ENCODE measurements at places on chromosomes 5 and 9.

GRCh38 chr5:5270958-5271785 is 131.0 kb downstream of the ADAMTS16 start:
- DNase-seq = no peak

- no peak for DNase-seq
Observed at GRCh38 chr9:107684224-107684623, 194.7 kb upstream of the KLF4 start.

- DNase-seq = no peak
Observed at GRCh38 chr9:116088396-116088795, 65.2 kb upstream of the PAPPA start.

DNA sequence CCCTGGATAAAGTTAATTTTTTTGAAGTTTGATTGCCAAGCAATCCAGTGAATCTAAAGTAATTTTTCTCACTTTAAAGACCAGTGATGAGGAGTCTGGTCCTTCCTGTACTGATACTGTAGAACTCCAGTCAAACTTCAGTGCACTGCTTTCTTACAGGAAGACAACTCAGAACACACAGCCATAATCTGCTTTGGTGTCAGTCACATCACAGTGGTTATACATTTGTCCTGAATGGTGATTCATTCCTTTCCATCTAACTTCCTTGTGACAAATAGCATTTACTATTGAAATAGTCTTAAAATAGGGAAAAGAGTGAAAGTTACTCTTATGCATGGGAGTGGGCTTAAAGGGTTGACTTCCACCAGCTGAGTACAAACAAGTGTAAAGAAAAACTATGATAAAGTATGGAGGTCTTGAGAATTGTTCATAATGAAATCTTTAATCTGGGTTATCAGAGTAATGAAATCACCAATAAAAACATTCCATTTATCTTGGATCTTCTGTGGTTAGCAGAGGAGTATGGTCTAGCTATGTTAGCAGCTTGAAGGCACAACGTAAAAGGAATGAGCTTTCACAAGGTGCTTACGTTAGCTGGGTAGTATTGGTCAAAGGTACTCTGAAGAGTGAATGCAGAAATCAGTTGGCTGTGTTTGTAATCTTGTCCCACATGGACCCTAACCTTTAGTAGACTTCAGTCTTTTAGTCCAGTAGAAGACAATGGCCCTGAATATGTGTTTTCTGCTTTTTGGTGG is 41.5 kb downstream of the DCP2 start:
- no peak for DNase-seq

- no peak for DNase-seq
Observed at GRCh38 chr5:150152636-150153462, 2.8 kb downstream of the PDGFRB start.

DNA sequence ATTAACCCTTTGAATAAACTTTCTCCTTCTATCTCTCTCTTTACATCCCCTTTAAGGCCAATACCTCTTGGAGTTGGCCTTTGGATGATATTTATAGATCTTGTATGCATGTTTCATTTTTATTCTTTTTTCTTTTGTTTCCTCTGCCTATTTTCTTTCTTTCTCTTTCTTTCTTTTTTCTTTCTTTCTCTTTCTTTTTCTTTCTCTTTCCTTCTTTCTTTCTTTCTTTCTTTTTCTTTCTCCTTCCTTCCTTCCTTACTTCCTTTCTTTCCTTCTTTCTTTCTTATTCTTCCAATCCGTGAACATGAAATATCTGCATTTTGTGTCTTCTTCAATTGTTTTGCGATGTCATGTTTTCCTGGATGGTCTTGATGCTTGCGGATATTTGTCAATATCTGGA is 276.1 kb downstream of the ADGRV1 start:
- DNase-seq = no peak

DNA sequence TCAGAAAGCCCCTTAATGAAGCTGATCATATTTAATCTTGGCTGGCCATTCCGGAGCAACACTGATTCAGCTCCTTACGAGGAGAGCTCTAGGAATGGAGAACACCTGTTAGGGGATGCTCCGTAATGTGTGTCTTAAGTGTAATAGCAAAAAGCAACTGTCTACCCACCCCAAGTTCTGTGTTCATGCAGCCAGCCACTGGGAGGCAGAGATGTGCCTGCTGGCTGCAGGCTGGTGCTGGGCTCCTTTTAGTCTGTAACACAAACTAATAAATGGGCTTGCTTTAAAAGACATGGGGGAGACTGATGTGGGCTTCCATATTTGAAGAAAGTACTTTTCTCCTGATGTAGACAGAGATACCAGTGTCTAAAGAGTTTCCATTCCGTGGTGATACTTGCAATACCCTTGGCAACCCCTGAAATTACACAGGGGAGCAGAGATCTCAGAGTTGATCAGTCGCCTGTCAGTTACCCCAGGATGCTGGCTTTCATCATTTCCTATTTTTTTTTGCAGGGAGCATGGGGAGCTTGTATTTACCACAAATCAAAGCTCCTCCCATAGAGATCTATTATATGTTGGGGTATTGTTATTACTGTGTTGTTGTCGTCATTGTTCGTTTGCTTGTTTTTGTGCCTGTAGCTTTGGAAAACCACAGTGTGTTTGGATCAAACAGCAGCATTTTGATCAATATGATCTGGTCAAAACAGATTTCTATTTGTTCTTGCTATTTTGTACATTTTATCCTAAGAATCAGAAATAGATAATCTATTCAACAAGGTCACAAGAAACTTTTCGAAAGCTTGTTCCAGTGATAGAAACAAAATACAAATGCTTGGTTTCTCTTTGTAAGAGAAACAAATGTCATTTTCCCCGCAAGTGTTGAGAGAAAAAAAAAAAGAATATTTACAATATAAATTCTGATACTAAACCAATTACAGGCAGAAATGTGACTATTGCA is 65.8 kb downstream of the MTX3 start:
- no peak for DNase-seq

- no peak for DNase-seq
Observed at GRCh38 chr5:149849280-149849965, 95.2 kb downstream of the PDE6A start.

Data from activated CD4-positive, alpha-beta T cell treated with anti-CD3 and anti-CD28 coated beads for 24 hours (primary cell).